ENCODE measurements at places on chromosomes 16 and 17. TPM values are rescaled to one million over a fixed set of nuclear protein-coding genes. Genes with fewer than 3 reads are reported as not detected.

The SLC9A5 gene
- total RNA-seq, result 0.32 TPM

The KCNH4 gene
- 0.19 TPM for total RNA-seq

The KRTAP4-1 gene
- total RNA-seq, result not detected

The CX3CL1 gene
- total RNA-seq, result 89.1 TPM

The VPS35L gene
- 27.5 TPM for total RNA-seq

The CCL4L2 gene
- not detected for total RNA-seq

The DLG4 gene
- 6.8 TPM for total RNA-seq

The ITGAD gene
- not detected for total RNA-seq

The TMC5 gene
- total RNA-seq, result not detected

The TK1 gene
- 53.1 TPM for total RNA-seq

The KCNH6 gene
- 0.06 TPM for total RNA-seq

The ZNF646 gene
- 16.0 TPM for total RNA-seq

The GUCY2D gene
- total RNA-seq, result not detected

The CCL17 gene
- not detected for total RNA-seq

The ASGR1 gene
- total RNA-seq, result 15.1 TPM

The CUEDC1 gene
- total RNA-seq, result 5.7 TPM

The ASPHD1 gene
- total RNA-seq, result 0.63 TPM

The KRT33B gene
- not detected for total RNA-seq

The SETD6 gene
- total RNA-seq, result 5.8 TPM

The TBC1D3E gene
- not detected for total RNA-seq

The TTYH2 gene
- 0.82 TPM for total RNA-seq

The MARVELD3 gene
- total RNA-seq, result 0.25 TPM

The NACA2 gene
- total RNA-seq, result not detected

The HP gene
- total RNA-seq, result not detected

The KRTAP3-1 gene
- not detected for total RNA-seq

The CCL2 gene
- total RNA-seq, result 310 TPM

The GLTPD2 gene
- not detected for total RNA-seq

The KRTAP1-1 gene
- total RNA-seq, result not detected

The CCDC40 gene
- 3.2 TPM for total RNA-seq

The SULT1A1 gene
- total RNA-seq, result 0.76 TPM

The GPR179 gene
- not detected for total RNA-seq

The AFMID gene
- 32.6 TPM for total RNA-seq

The NSMCE1 gene
- 49.1 TPM for total RNA-seq

The ADAP2 gene
- 0.16 TPM for total RNA-seq

The RUNDC3A gene
- 0.25 TPM for total RNA-seq

The DNAI2 gene
- not detected for total RNA-seq

The C17orf113 gene
- total RNA-seq, result 0.25 TPM

The RPA1 gene
- 35.9 TPM for total RNA-seq

The EVPL gene
- under 0.01 TPM for total RNA-seq

The SLC5A2 gene
- not detected for total RNA-seq

The SOX15 gene
- total RNA-seq, result 0.06 TPM

The DCXR gene
- 28.7 TPM for total RNA-seq

The KRTAP2-3 gene
- not detected for total RNA-seq

The CYB561 gene
- 36.4 TPM for total RNA-seq

The PITPNC1 gene
- 28.2 TPM for total RNA-seq

The DOC2B gene
- 13.4 TPM for total RNA-seq

Measured in bladder microvascular endothelial cell (primary cell).